ENCODE measurements at places on chromosomes 4 and X. TPM values are rescaled to one million over a fixed set of nuclear protein-coding genes. Genes with fewer than 3 reads are reported as not detected.
A peak's percentile ranks its signal among the peaks of the same experiment; 100 is the strongest.

DNA sequence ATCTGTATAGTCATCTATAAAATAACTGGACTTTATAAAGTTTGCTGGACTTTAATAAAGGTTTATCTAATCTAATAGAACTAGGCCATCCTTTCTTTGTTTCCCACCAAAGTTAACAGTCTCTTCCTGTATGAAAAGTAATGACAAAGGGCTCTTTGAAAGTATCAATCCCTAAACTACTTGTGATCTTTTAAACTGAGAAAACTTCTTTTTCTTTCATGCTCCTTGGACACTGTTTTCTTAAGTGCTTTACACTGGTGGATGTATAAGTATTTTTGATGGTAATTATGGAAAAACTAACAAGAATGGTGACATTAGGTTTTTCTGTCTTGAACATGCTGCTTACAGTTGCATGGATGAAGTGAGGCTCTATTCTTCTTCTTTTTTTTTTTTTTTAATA lies 2.4 kb upstream of the ZFX start:
- DNase-seq = no peak

DNA sequence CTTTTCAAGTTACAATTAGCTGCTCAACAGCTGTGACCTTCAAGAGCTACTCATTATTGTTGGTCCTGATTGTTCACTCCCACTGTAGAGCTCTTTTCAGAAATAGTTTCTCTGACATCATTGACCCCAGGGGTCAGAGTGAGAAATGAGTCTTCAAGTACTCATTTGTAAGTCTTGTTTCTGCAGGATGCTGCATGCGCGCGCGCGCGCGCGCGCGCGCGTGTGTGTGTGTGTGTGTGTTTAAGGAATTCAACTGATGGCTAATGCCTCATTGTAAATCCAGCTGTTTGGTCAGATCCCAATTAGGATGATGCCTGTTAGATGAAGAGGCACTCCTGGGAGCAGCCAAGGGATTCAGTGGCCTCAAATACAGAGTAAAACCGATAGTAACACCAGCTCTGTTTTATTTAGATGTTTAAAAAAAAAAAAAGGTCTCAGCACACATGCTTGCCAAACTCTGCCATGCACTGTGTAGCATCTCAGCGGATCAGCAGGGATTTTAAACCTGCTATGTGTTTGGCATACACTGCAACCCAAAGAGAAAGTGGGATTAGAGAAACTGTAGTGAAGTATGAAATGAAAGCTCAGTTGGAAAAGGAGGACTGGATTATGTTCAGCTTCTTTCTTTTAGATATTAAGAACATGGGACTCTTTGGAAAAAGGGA lies 332.3 kb downstream of the ADGRL3 start:
- DNase-seq = no peak

GRCh38 chr4:27692868-27693634 lies 832.4 kb downstream of the STIM2 start:
- no peak for DNase-seq

The PGRMC2 gene
- 32.8 TPM for polyA plus RNA-seq

The HMX1 gene
- not detected for polyA plus RNA-seq

- DNase-seq = no peak
Measured at GRCh38 chr4:142406917-142407501, 439.1 kb downstream of the INPP4B start.

DNA sequence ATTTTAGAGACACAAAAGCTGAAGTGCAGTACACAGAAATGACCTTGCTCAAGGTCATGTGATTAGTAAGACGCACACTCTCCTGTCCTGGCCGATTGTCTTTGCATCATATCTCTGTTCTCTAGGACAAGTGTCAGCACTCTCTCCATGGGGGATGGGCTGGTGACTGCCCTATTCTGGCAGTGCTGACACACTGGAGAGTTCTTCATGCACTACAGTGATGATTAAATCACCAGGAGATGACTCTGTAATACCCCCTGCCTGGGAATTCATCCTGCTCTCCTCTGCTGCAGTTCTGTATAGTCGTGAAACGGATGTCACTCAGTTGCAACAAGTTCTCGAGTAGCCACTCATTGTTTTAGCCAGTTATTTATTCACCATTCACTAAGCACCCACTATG lies 5.3 kb upstream of the SHISA3 start:
- no peak for DNase-seq

DNA sequence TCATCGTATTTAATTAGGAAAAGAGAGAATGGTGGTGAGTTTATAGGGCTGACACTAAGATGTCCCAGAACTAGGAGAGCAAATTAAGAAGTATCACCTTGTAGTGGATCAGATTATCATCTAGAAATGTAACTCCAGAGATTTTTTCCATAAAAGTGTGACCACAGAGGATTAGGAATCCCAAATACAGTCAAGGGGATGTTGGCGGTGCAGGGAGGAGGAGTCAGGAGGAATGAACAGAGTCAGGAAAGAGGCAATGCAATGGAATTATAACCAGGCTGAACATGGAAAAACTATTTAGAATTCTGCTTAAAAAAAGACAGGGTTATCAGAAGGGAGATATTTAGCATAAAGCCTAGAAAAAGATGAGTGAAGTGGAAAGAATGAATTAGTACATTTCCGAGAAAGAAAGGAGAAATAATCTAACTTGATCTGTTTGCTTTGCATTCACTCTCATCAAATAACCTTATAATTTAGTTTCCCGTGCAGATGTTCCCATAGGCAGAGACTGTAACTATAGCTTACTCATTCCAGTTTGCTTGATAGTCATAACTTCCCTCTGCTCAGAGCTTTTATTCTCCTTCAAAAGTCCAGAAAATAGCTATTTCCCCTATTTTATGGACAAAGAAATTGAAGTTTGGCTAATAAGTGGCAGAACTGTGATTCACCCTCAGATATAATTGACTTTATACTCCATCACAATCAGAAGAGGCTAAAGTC lies 56.4 kb downstream of the SCFD2 start:
- no peak for DNase-seq

The ATP1B4 gene
- not detected for polyA plus RNA-seq

- DNase-seq = no peak
Measured at GRCh38 chr4:6110681-6111353, 89.5 kb downstream of the JAKMIP1 start.

GRCh38 chrX:3545901-3546300 lies 167.5 kb downstream of the PRKX start:
- no peak for DNase-seq

- DNase-seq = no peak
Measured at GRCh38 chr4:89314291-89314690, 6.7 kb upstream of the GPRIN3 start.

- DNase-seq = no peak
Measured at GRCh38 chr4:119517361-119518229, 111.0 kb downstream of the PDE5A start.

The CD99 gene
- 165 TPM for polyA plus RNA-seq

The FMR1NB gene
- polyA plus RNA-seq = not detected

DNA sequence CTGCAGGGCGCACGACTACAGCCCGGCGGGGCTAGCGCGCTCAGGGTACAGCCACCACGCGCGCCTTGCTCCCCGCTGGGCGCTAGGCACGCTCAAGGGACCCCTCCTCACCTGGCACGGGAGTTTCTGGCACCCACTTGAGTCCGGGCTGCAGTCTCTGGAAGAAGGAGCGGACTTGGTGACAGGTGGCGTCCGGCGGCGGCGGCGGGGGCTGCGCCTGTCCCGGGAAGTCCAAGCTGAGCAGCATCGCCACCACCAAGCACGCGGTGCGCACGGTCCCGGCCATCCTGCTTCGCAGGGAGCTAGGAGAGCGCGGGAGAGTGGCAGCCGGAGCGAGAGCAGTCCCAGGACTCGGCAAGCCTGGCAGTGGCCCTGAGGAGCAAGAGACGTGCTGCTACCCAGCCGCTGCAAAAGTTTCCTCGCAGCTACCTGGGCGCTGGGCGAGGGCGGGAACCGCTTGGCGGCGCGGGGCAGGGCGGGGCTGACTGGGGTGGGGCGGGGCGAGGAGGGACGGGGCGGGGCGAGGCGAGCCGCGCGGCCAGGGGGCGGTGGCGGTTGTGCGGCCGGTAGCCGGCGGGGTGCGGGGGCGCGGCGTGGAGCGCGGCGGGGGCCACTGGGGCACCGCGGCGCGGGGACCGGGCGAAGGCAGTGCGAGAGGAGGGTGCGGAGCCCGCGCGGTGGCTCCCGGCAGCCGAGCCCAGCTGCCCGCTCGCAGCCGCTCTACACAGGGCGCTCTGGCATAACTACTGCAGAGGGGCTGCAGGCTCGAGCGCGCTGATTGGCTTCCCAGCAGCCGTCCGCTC lies at the start of gene GPC3:
GPC3 (minus strand) TSS at position 431 of the 803 bp plus-strand sequence.
- peak; percentile 60 for DNase-seq

The KLKB1 gene
- polyA plus RNA-seq = 36.5 TPM

The RADX gene
- 0.88 TPM for polyA plus RNA-seq

GRCh38 chr4:89765966-89766365 lies 71.0 kb downstream of the SNCA start:
- no peak for DNase-seq

- DNase-seq = no peak
Measured at GRCh38 chrX:22159071-22159470, 113.6 kb upstream of the CBLL2 start.

DNA sequence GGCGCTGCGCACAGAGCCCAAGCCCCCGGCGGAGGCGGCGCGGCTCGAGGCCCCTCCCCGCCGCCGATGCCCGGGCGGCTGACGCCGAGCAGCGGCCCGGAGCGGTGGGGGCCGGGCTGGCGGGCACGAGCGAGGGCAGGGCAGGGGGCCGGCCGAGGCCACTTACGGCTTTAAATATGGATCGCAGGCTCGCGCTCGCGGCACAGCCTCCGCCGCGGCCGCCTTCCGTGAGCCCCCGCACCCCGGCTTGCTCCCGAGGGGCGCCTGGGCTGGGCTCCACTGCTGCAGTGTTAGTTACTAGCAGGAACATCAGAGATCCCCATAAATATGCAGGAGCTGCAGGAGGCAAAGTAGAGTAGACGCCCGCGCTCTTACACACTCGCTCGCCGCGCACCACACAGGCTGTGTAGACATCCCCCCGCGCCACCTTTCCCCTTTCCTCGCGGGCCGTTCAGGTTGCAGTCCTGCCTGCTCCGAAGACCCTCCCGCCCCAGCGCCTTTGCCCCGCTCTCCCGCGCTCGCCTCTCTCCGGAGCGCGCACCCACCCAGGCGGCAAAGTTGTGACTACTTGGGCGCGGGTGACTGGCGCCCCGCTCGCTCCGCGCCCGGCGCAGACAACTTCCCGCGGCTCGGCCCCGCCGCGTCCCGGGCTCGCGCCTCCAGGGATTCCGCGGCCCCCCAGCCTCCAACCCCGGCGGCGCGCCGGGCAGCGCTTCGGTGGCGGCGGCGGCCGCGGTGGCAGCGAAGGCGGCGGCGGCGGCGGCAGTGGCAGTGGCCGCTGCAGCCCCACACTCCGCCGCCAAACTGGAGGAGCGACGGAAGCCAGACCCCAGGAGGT lies 152.0 kb upstream of the SLC4A4 start:
- DNase-seq = peak; percentile 38

DNA sequence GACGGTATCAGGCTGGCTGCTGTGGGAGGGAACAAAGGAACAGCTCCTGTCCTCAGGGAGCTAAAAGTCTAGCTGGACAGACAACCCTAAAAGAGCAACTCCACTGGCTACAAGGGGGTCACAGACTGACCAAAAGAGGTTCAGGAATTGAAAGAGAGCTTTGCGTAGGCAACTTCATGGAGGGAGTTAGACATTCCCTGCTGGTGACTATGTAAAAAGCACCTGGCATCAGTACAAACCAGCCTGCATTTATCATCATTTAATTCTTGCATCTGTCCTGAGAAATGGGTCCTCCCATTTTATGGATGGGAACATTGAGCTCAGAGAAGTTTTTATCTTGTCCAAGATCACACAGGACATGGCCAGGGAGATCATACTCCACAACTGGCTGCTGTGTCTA lies 1.4 kb upstream of the LGI2 start:
- no peak for DNase-seq

Measured in liver (tissue), 10 donors.